ENCODE measurements at places on chromosomes 5 and 9.

- no peak for DNase-seq
These were observed 653.6 kb downstream of the GABRG2 start for GRCh38 chr5:162721125-162721524.

- no peak for DNase-seq
These were observed 608.6 kb upstream of the DAB2 start for GRCh38 chr5:40033411-40033810.

GRCh38 chr5:40716000-40716399 lies 36.3 kb downstream of the PTGER4 start:
- no peak for DNase-seq

GRCh38 chr9:2720179-2720654 lies 2.9 kb downstream of the KCNV2 start:
- no peak for DNase-seq

- no peak for DNase-seq
These were observed 9.6 kb upstream of the ADRB2 start for GRCh38 chr5:148816782-148817181.

GRCh38 chr9:95595721-95596295 lies 79.0 kb upstream of the PTCH1 start:
- no peak for DNase-seq

- DNase-seq = no peak
These were observed 5.3 kb upstream of the UBLCP1 start for GRCh38 chr5:159257629-159258283.

GRCh38 chr9:37405764-37406380 lies 16.6 kb upstream of the GRHPR start:
- DNase-seq = no peak

GRCh38 chr9:69945671-69946141 lies 97.9 kb upstream of the MAMDC2 start:
- no peak for DNase-seq

GRCh38 chr5:150114102-150114641 lies 27.8 kb upstream of the CSF1R start:
- DNase-seq = no peak

DNA sequence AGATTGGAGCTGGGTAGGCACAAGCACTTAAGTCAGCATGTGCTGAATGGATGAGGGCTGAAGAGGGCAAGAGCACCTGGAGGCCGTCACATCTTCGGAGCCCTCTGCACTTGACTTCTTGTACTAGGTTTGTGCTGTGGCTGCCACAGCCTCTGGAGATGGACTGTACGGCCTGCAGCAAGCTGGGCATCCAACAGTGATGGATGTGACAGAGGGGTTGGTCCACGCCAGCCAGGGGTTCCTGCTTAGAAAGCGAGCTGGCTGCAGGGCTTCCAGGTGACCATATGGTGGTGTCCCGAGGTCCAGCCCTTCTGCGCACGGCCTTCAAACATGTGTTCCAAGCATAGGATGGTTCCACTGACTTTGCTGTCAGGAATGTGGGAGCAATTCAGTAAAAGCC lies 65.1 kb upstream of the PHYKPL start:
- no peak for DNase-seq

GRCh38 chr5:2148312-2149194 lies 265.8 kb upstream of the IRX4 start:
- no peak for DNase-seq

DNA sequence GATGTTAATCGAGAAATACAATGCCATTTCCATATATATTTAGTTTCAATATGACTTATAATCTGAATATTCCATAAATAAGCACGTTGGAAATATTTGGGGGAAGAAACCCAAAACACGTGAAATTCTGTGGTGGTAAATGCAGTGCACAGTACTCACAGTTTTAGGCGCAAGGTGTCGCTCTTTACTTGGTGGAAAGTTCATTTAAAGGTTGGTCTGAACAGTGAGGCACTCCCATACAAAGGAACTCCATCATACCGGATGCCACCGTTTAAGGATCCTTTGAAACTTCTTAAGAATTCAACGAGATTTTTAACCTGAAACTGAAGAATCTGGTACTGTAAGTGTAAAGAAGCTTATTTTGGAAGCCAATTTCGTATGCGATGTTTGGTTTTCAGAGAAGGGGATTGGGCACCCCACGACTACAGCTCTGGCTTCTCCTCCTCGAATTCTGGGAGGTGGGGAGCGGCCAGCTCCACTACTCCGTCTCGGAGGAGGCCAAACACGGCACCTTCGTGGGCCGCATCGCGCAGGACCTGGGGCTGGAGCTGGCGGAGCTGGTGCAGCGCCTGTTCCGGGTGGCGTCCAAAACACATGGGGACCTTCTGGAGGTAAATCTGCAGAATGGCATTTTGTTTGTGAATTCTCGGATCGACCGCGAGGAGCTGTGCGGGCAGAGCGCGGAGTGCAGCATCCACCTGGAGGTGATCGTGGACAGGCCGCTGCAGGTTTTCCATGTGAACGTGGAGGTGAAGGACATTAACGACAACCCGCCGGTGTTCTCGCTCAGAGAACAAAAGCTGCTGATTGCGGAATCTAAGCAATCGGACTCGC lies at the start of gene PCDHA11:
Gene PCDHA11 (plus strand): TSS at position 237 of the 834 bp plus-strand sequence. CDS start 147 bp downstream, at position 384.
- no peak for DNase-seq
